OCI-LY7 (cell line): ENCODE measurements at places on chromosomes 3 and 15. TPM values are rescaled to one million over a fixed set of nuclear protein-coding genes. Genes with fewer than 3 reads are reported as not detected.

TBC1D2B gene
- 38.2 and 41.5 TPM in 2 replicates for total RNA-seq

ZPLD1 gene
- not detected in 2 replicates for total RNA-seq

SQOR gene
- 0.42 and 0.89 TPM in 2 replicates for total RNA-seq

OXTR gene
- 0.82 and 2.8 TPM in 2 replicates for total RNA-seq

CELF6 gene
- total RNA-seq: 0.78 TPM in 1 of 2 replicates, not detected in the other

SLC51A gene
- not detected in 2 replicates for total RNA-seq

KLF15 gene
- 26.4 and 35.0 TPM in 2 replicates for total RNA-seq
